ENCODE measurements at places on chromosomes 16 and 17.

GRCh38 chr17:27495460-27495859, 39.2 kb downstream of the KSR1 start:
- DNase-seq: no peak

DNA sequence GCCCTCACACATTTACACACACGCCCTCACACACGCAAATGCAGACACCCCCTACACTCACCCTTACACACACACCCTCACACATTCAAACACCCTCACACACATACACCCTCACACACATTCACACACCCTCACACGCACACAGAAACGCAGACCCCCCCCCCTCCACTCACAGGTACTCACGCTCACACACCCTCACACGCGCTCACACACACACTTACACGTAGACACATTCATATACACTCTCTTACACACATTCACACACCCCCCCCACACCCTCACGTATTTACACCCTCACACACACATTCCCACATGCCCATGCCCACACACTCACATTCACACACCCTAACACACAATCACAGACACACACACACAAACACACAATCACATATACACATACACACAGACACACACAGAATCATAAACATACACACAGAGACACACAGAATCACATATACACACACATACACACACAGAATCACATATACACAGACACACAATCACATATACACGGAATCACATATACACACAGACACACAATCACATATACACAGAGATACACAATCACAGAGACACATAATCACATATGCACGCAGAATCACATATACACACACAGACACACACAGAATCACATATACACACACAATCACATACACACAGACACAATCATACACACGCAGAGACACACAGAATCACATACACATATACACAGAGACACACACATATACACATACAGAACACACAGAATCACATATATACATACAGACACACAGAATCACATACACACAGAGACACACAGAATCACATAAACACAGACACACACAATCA, 250.1 kb upstream of the RPL38 start:
- DNase-seq: no peak

GRCh38 chr17:37386462-37386861, 10.7 kb downstream of the C17orf78 start:
- no peak for DNase-seq

- no peak for DNase-seq
These were observed 1.0 kb downstream of the CSNK2A2 start for GRCh38 chr16:58196898-58197313.

- no peak for DNase-seq
These were observed 1.4 kb downstream of the MMD start for GRCh38 chr17:55420067-55420775.

DNA sequence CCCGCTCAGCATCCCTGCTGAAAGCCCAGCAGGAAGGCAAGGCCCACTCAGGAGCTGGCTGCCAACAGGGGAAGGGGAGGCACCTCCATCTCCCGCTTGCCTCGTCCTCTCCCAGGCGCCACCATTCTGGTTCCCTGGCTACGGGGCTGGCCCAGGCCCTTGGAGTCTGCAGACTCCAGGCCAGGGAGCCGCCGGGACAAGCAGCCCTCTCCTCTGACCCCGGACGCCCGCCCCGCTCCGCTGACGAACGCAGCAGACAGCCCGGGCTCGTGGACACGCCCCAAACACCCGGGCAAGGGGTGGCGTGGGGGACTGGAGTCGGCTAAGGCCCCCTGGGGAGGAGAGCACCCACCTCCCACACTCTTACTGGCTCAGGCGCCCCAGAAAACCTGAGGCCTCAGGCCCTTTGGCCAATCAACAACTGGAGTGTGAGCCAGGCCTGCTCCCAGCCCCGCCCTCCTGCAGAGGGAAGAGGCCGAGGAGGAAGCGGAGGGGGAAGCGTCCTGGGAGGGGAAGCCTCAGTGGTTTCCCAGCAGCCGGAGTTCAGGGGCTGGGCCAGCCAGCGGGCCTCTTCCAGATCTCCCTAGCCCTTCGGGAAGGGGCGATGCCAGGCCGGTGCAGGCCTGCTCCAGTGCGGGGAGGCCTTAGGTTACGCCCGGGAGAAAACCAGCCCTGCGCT, 4.2 kb downstream of the MNT start:
- DNase-seq: peak; percentile 75

DNA sequence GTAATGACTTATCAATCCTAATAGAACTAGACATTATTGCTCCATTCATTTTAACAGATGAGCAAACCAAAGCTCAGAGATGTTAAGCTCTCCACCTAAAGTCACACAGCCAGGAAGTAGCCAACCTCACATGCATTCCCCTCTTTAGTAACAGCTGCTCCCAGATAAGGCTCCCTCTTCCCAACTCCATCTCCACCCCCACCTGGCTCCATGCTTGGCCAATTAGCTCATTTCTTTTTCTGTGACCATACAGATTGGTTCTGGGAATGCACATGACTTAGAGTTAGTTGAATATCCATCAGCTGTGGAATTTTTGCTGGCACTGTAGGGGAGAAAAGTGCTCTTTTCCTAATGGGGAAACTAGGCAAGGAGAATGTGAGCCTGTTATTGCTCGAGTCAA, 13.0 kb downstream of the CBLN1 start:
- no peak for DNase-seq

- no peak for DNase-seq
These were observed 23.0 kb upstream of the CBX4 start for GRCh38 chr17:79862238-79862637.

GRCh38 chr16:76527244-76527643, 250.0 kb downstream of the CNTNAP4 start:
- DNase-seq: no peak

DNA sequence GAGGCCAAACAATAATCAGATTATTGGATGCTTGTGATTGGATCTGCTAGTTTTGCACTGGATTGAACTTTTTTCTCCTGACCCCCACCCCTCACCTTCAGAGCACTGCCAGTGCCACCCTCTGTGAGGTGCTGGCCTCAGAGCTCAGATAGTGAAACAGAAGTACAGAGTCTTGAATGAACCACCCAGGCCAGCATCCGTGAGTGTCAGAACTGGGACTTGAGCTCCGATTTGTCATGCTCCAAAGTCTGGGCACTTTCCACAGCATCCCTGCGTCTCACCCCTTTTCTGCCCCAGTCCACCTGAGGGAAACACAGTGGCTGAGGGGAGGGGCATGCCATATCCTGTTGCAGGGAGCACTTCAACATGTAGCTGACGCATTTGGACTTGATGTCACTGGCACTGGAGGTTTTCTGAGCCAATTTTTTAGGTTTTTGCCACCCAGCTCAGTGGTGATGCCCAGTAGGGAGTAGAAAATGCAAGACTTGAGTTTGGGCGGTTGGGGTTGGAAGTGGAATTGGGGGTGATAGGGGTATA, 47.3 kb downstream of the SMPD3 start:
- DNase-seq: no peak

GRCh38 chr17:21817791-21818364, 125.6 kb downstream of the KCNJ18 start:
- DNase-seq: no peak

DNA sequence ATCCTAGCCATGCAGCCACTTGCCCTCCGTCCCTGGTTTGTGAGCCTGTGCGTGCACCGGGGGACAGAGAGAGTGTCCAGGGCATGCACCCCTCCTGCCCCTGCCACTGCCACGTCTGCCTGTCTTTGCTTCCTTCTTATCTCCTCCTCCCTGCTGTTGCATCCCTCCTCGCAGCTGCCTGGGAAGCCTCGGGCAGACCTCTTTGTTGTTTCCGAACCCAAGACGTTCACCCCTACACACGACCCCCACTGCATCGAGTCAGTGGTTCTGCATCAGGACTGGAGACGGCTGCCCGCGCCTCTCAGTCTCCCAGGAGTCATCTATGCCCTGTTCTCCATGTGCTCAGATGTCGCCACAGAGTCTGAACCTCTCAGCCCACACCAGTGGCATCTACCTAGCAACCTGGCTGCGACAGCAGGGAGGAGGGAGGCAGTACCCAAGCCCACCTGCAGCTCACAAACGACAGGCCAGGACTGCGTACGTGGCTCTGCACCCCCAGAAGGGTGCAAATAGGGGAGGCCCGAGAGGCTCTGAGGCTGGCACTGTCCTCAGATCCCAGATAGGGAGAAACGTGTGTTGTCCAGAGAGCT, 5.2 kb downstream of the TIMP2 start:
- peak; percentile 26 for DNase-seq

DNA sequence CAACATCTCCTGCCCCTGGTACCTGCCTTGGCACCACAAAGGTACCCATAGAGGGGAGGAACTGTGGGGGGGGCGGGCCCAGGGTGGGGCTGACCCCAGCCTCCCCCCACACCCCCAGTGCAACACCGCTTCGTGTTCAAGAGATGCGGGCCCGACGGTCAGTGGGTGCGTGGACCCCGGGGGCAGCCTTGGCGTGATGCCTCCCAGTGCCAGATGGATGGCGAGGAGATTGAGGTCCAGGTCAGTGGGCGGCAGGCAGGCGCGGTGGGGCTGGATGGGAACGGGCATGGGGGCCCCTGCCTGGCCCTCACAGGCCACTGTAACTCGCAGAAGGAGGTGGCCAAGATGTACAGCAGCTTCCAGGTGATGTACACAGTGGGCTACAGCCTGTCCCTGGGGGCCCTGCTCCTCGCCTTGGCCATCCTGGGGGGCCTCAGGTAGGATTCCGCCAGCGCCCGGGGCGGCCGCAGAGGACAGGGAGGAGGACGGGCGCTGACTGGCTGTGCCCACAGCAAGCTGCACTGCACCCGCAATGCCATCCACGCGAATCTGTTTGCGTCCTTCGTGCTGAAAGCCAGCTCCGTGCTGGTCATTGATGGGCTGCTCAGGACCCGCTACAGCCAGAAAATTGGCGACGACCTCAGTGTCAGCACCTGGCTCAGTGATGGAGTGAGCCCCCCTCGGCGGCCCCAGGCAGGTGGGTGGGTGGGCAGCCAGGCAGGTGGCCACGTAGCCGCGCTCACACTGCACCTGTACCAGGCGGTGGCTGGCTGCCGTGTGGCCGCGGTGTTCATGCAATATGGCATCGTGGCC, 7.1 kb downstream of the GCGR start:
- no peak for DNase-seq

DNA sequence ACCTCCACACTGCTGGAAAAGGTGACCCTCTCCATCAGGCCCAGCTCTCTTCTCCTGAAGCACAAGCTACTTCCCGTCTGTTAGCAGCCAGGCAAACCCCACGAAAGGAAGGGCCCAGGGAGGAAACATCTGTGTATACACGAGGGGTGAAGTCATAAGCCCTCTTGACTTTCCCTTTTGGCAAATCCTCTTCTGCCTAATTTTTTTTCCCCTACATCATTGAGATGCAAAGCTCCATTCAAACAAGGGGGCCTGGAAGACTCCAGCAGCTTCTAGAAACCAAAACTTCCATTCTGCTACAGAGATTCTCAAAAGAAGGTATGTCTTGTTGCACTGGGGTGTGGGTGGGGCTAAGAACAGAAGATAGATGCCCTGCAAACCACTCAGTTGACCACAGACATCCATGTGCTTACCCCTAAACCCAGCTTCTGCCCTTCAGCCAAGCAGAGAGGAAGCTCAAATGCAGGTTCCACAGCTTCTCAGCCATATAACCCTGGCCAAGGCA, 145.6 kb upstream of the RCVRN start:
- no peak for DNase-seq

- no peak for DNase-seq
These were observed 594 bp upstream of the TGFB1I1 start for GRCh38 chr16:31471241-31471874.

DNA sequence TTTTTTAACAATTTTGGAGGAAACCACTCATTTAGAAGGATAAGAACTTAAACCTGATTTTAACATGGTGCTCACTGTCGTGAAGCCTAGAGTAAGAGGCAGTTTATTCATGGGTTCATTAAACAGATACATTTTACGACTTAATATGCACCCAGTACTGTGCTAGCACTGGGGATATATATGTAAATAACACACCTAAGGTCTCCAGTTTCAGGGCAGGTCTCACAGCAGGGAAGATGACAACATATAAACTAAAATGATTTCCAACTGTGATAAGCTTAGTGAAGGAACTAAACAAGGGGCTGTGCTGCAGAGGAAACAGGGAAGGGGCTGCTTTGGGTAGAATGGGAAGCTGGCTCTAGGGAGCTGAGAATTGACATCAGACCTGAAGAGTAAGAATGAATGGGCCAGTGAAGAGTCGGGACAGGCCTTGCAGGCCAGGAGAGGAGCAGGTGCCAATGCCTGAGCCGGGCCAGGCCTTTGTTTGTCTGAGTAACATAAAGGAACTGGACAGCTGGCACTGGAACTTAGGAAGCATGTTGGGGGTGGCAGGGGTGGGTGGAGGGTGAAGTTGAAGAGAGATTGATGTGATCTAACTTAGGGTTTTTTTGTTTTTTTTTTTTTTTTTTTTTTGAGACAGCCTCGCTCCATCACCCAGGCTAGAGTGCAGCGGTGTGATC, 12.1 kb downstream of the NT5M start:
- no peak for DNase-seq

DNA sequence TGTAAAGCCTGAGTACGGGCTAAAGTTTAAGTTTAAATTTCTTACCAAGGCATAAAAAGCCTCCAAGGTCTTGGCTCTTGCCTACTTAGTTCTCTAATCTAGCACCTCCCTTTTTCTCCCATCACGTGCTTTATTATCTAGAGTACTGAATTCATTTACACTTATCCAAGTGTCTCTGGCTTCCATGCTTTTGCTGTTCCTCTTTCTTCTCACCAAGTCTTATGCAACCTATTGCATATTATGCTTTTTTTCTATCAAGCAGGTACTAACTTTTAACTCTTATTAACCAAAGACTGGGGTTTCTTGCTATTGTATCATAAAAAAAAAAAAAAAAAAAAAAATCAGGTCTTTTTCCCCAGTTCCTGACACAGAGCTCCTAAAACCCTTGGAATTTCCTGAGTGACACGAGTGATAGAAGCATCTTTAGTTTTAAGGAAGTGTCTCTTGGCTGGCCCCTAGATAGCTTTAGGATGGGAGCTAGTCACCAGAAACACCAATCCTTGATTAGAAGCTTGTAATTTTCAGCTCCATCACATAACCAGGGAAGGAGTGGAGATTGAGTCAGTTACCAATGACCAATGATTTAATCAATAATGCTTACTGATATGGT, 44.9 kb downstream of the SSH2 start:
- no peak for DNase-seq

DNA sequence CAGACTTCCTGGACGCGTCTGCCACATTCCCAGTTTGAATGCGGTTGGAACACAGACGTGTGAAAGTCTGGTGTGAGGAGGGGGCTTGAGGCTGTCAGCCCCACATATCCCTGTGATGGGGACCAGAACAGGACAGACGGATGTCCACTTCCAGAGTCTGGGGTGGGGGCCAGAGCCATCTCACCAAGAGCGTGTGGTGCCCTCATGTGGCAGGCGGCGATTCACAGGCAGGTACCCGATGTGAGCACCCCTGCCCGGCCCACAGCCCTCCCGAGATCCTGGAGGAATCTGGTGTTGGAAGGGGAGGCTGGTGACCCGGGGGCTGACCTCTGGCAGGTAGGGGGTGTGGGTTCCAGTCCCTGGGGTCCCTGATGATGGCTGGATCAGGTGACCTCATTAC, 51.5 kb downstream of the ENGASE start:
- DNase-seq: no peak

- DNase-seq: no peak
These were observed 1.3 kb downstream of the C17orf99 start for GRCh38 chr17:78147315-78147998.

GRCh38 chr17:39704821-39705551, 5.1 kb downstream of the ERBB2 start:
- no peak for DNase-seq

- DNase-seq: no peak
These were observed 78.2 kb downstream of the AMFR start for GRCh38 chr16:56347166-56347565.

- no peak for DNase-seq
These were observed 6.7 kb upstream of the GOSR2 start for GRCh38 chr17:46916211-46916610.

- no peak for DNase-seq
These were observed 4.1 kb upstream of the WDR24 start for GRCh38 chr16:694187-694862.
